ENCODE measurements at places on chromosomes 6 and 20. TPM values are rescaled to one million over a fixed set of nuclear protein-coding genes. Genes with fewer than 3 reads are reported as not detected.
A peak's percentile ranks its signal among the peaks of the same experiment; 100 is the strongest.

- no peak for DNase-seq
- H3K36me3 ChIP-seq, result no peaks in the 10 kb centered on the region
- H3K4me1 ChIP-seq, result peaks cover 52% of the 10 kb centered on the region
- no peaks in the 10 kb centered on the region for H3K27me3 ChIP-seq
- H3K4me3 ChIP-seq, result no peak overlapping the region
Observed at GRCh38 chr6:37239526-37239925, 18.0 kb upstream of the TBC1D22B start.

DNA sequence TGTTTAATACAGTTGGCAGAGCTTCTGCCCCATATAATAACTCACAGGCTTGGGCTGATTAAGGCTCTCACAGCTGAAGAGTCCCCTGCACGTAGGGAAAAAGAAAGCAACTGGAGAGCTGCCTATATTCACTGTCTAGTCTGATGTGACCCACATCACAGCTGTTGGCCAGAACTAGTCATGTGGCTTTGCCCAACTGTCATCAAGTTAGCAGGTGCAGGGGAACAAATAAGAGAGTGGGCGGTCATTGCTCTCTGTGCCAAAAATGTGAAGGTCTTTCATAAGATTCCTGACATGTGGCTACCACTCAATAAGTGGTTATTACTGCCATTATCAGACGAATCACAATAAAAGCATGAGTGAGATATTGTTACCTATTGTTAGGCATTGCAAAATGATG, 665.2 kb downstream of the DOK5 start:
- H3K27ac ChIP-seq, result no peak overlapping the region
- no peak overlapping the region for H3K4me3 ChIP-seq
- H3K4me1 ChIP-seq, result no peaks in the 10 kb centered on the region
- no peak for DNase-seq

GRCh38 chr6:74447013-74447412, 751.0 kb downstream of the CD109 start:
- DNase-seq, result no peak
- H3K27me3 ChIP-seq, result no peaks in the 10 kb centered on the region
- no peaks in the 10 kb centered on the region for H3K36me3 ChIP-seq
- no peak overlapping the region for H3K4me3 ChIP-seq
- H3K4me1 ChIP-seq, result no peaks in the 10 kb centered on the region

GRCh38 chr6:142819603-142820337, 125.2 kb downstream of the HIVEP2 start:
- no peaks in the 10 kb centered on the region for H3K36me3 ChIP-seq
- H3K4me3 ChIP-seq, result no peak overlapping the region
- no peaks in the 10 kb centered on the region for H3K27me3 ChIP-seq
- H3K27ac ChIP-seq, result peak overlapping the region; percentile 48

DNA sequence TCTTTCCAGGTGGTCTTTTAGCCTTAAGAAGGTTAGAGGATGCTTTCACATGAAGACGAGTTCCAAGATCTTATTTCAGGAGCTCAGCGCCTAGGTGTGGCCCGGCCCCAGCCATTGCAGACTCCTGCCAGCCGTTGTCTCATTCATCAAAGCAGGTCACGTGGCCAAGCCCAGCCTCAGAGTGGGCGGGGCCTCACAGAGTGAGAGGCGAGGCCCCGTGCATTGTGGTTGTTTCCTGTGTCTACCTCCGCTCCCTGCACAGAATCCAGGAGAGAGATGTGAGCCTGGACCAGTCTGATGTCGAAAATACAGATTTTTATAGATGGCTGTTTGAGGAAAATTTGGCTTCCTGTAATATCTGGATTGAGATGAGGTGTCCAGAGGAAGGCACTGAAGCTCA, 49.2 kb upstream of the CST5 start:
- DNase-seq, result no peak
- H3K4me1 ChIP-seq, result no peaks in the 10 kb centered on the region
- no peaks in the 10 kb centered on the region for H3K27me3 ChIP-seq
- H3K36me3 ChIP-seq, result no peaks in the 10 kb centered on the region
- H3K4me3 ChIP-seq, result no peak overlapping the region

Gene UQCC2
- 27.5 TPM for total RNA-seq

- H3K36me3 ChIP-seq, result no peaks in the 10 kb centered on the region
- no peak for DNase-seq
- no peaks in the 10 kb centered on the region for H3K4me1 ChIP-seq
- H3K27ac ChIP-seq, result no peak overlapping the region
- H3K27me3 ChIP-seq, result no peaks in the 10 kb centered on the region
- H3K4me3 ChIP-seq, result no peak overlapping the region
Observed at GRCh38 chr6:7763881-7764280, 38.0 kb downstream of the BMP6 start.

Gene CST4
- not detected for total RNA-seq

GRCh38 chr6:113694278-113695077, 162.7 kb upstream of the MARCKS start:
- DNase-seq, result no peak
- no peaks in the 10 kb centered on the region for H3K27me3 ChIP-seq
- no peak overlapping the region for H3K4me3 ChIP-seq

Gene RAD21L1
- total RNA-seq, result not detected

Gene PHACTR3
- 0.28 TPM for total RNA-seq

- H3K27me3 ChIP-seq, result peaks cover 19% of the 10 kb centered on the region
- no peak overlapping the region for H3K27ac ChIP-seq
- no peaks in the 10 kb centered on the region for H3K36me3 ChIP-seq
- no peak overlapping the region for H3K4me3 ChIP-seq
- peaks cover 12% of the 10 kb centered on the region for H3K4me1 ChIP-seq
- no peak for DNase-seq
Observed at GRCh38 chr6:168097621-168098430, 18.8 kb upstream of the FRMD1 start.

Gene OR2H1
- not detected for total RNA-seq

Gene PLTP
- total RNA-seq, result 296 TPM

Gene PNLDC1
- total RNA-seq, result not detected

DNA sequence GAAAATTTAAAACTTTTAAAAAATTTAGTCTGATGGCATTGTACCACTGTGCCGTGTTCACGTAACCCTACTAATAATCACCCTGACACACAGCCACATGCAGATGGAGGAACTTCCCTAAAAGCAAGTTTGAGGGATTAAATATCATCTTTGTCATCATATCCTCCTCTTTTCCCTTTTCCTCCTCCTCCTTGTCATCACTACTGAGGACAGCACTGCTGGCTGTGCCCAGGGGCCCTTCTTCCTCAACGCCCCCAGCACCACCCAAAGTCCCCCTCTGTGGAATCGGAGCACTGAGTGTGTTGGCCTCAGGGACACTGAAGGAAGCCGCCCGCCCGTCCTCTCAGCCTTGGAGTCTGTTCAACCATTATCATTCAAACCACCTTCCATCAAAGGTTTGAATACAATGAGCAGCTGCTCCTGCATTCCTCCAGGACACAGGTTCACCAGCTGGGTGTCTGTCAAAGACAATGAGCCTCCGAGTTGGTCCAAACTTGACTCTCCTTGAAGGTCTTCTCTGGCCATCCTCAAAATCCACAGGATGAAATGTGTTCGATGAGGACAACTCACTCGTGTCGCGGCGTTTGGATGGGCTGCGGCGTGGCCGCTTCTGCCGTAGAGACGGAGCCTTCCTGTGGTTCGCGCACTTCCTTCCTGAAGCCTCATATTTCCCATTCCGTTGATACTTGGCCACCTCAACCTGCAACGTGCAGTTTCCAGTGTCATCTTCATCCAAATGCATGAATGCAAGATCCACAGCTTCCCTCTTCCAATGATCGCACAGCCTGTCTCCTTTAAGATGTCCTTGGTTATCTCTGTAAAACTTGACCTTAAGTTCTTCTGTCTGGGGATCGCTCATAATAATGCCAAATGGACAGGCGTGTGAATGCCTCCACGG, 23.3 kb downstream of the NQO2 start:
- H3K4me3 ChIP-seq, result peak overlapping the region; percentile 58
- peak overlapping the region; percentile 90 for H3K27ac ChIP-seq
- H3K36me3 ChIP-seq, result no peaks in the 10 kb centered on the region
- peaks cover 30% of the 10 kb centered on the region for H3K4me1 ChIP-seq
- H3K27me3 ChIP-seq, result no peaks in the 10 kb centered on the region

Gene C6orf163
- 2.9 TPM for total RNA-seq

DNA sequence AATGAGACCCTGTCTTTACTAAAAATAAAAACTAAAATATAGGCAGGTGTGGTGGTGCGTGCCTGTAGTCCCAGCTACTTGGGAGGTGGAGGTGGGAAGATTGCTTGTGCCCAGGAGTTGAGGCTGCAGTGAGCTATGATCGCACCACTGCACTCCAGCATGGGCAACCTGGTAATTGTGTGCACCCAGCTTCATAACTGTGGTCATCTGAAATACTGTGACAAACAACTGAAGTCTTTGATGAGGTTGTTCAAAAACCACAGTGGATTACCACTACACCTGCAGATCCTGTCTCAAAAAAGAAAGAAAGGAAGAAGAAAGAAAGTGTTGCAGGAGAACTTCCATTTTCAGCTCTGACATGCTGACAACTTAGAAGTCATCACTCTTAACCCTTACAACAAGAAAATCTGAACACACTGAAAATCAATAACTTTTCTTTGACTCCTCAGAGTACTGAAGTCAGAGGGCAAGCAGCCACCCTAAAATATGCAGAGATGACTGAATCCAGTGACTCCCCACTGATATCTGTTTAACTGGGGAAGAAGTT, 13.8 kb upstream of the ZBP1 start:
- no peak for DNase-seq
- no peak overlapping the region for H3K4me3 ChIP-seq
- H3K36me3 ChIP-seq, result no peaks in the 10 kb centered on the region
- H3K4me1 ChIP-seq, result peaks cover under 1% of the 10 kb centered on the region
- no peaks in the 10 kb centered on the region for H3K27me3 ChIP-seq

- H3K4me3 ChIP-seq, result no peak overlapping the region
- no peak overlapping the region for H3K27ac ChIP-seq
- no peaks in the 10 kb centered on the region for H3K27me3 ChIP-seq
- no peak for DNase-seq
- peaks cover 10% of the 10 kb centered on the region for H3K4me1 ChIP-seq
Observed at GRCh38 chr6:16995511-16996250, 106.2 kb upstream of the STMND1 start.

DNA sequence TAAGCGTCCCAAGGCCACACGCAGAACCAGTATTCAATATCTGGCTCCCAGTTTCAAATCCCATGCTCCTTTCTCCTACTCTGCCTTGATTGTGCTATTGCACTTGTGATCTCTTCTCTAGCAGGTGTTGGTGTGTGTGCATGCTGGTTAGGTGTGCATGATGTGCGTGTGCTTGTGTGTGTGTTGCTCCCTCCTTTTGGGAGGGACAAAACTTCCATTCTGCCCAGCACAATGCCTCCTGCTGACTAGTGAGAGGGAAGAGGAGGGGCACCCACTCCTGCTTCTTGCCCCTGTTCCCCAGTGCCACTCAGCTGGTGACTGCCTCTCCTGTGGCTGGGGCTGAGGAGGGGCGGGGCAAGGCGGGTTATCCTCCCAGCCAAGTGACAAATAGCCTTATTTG, 19.7 kb downstream of the CD40 start:
- no peaks in the 10 kb centered on the region for H3K36me3 ChIP-seq
- H3K27me3 ChIP-seq, result peaks cover 90% of the 10 kb centered on the region
- no peak overlapping the region for H3K27ac ChIP-seq

Measured in sigmoid colon (tissue), 7 donors.